Dermis microvascular lymphatic vessel endothelial cell (primary cell): ENCODE measurements at places on chromosomes 16 and 17. TPM values are rescaled to one million over a fixed set of nuclear protein-coding genes. Genes with fewer than 3 reads are reported as not detected.

The CD300H gene
- not detected in 2 replicates for total RNA-seq

The CRYBA1 gene
- total RNA-seq = not detected in 2 replicates

The KRT40 gene
- not detected in 2 replicates for total RNA-seq

DNA sequence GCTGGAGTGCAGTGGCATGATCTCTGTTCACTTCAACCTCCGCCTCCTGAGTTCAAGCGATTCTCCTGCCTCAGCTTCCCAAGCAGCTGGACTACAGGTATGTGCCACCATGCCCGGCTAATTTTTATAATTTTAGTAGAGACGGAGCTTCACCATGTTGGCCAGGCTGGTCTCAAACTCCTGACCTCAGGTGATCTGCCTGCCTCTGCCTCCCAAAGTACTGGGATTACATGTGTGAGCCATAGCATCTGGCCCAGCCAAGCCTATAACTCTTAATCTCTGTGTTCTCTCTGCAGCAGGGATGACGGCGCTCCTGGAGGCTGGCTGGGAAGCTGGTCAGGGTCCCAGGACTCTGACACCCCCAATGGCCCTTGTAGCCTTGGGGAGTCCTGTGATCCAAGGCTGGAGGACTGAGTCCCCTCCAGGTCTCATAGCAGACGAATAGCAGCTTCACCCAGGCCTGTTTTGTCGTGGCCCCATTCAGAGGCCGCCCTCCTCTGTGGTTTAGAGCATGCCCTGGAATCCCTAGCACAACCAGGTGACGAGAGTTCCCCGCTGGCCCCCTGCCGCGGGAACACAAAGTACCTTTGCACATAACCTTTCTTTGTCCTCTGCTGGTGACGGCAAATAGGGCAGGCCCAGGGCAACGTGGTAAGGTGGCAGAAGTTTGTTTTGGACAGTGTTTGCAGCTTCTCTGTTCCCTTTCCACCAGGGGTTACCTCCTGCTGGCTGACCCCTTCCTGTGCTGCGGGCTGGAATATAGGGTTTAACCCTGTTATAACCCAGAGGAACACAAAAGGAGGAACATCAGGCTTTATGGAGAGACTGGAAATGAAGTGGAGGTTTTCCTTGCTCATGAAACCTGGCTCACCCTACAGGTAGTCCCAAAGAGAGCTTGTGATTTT lies 43.0 kb upstream of the TOB1 start:
- DNase-seq = peak; percentile 79

The CPD gene
- 160 and 164 TPM in 2 replicates for total RNA-seq

The HOXB13 gene
- total RNA-seq = not detected in 2 replicates

The HSPB9 gene
- total RNA-seq = under 0.01 TPM in 1 of 2 replicates, not detected in the other

- DNase-seq = no peak
These were observed 6.5 kb downstream of the MOSMO start for GRCh38 chr16:22014271-22014873.
